ENCODE measurements at places on chromosomes 6 and 20.

GRCh38 chr6:45326698-45327417, 1.3 kb upstream of the RUNX2 start:
- no peak for DNase-seq

DNA sequence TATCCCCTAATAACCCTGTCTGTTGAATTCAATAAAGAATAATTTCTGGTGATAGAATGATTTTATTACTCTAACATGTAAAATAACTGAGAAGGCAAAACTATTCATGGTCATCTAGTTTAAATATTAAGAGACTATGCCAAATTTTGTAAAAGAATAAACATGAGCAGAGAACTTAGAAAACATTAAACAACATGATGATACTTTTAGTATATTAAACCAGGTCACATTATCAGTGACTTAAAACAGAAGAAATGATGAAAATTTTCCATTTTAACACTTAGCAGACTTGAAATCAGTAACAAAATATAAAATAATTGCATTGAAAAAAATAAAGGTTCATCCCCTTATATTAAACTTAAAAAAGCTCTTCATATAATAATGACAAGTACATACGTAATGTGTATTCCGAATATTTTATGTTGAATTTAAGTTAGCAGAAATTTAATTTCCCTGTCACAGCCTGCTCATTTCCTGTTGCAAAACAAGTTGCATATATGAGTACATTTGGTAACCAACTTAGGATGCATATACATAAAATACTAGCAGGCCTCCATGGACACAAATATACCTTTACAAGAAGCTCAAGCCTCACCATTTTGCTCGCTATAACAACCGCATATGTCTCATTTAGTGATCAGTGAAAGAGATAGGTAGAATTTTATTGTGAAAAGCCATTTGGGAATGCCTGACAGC, 40.6 kb downstream of the DTNBP1 start:
- no peak for DNase-seq

DNA sequence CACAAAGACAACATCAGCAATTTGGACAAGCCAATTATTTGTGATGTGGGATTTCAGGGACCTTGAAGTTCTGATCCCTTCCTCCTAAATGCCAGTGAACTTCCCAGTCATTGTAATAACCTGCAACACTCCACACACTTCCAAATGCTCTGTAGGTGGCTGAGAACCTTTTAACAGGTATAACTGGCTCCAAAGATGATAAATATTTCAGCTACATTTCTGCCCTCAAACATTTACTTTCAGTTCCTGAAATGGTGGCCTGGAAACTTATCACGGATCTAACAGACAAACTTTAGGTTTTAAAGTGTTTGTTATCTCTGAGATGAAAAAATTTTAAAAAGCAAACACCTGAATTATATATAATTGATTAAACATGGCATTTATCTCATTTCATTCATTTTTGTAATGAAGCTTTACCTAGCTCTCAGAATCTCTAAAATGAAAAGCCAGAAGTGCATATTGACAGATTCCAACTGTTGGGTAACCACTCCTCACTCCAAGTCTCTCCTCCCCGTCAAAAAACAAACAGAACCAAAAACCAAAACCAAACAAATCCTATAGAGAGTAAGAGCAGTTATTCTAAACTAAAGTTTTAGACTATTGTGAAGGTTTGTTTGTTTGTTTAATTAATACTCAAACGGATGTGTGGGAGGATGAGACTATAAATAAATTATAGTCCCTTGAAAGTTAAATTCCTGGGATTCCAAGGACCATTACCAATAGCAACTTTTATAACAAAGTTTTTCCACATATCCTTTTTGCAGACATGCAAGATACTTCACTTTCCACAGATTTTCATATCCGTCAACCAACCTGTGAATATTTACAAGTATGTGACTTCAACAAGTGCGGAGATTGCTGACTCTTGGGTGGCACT, 12.4 kb upstream of the KIAA0408 start:
- no peak for DNase-seq

- DNase-seq: no peak
Measured at GRCh38 chr20:33261465-33261864, 21.5 kb upstream of the BPIFB1 start.

DNA sequence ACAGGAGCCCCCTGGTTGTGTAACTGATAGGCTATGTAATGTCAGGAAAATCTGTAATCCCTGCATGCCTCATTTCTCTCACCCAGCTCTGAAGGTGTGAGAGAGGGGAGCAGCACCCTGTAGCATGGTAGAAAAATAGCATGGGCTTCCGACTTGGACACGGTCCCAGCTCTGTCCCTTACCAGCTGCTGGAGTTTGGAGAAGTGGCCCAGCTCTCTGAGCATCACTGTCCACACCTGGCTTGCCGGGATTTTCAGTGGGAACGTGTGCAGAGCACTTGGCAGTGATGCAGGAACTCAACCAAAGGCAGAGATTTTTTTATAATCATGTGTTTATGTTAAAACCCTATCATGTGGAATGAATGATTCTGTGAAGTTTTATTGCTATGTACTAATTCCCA, 34.6 kb downstream of the STK35 start:
- no peak for DNase-seq

- no peak for DNase-seq
Measured at GRCh38 chr6:161667957-161668356, 394.1 kb upstream of the AGPAT4 start.

- DNase-seq: no peak
Measured at GRCh38 chr6:84457276-84457675, 229.8 kb upstream of the CEP162 start.

GRCh38 chr20:2460752-2461424, 9.7 kb downstream of the SNRPB start:
- DNase-seq: no peak

- DNase-seq: no peak
Measured at GRCh38 chr6:64221776-64222175, 586.2 kb downstream of the PHF3 start.

- DNase-seq: no peak
Measured at GRCh38 chr6:25180630-25181349, 98.4 kb upstream of the CARMIL1 start.

- DNase-seq: peak; percentile 48
Measured at GRCh38 chr20:3935295-3935955, 46.2 kb downstream of the PANK2 start.

GRCh38 chr6:3402310-3403237, 54.3 kb downstream of the SLC22A23 start:
- DNase-seq: no peak

DNA sequence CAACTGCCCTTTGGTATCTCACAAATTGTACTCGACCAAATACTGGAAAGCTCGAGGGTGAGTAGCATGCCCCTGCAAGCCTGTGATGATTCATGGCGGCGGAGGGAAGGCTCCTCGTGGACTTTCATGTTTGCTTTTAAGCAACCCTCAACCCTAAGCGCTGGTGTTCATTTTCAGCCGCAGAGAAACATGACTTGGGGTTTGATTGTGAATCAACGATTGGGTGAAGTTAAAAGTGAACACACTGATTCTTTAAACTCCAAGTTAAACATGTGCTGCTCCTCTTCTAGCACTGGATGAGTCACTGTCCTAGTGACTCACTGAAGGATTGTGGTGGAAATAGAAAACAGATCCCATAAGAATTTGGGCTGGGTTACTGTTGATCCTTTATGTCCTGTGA, 8.3 kb downstream of the CD109 start:
- peak; percentile 96 for DNase-seq

DNA sequence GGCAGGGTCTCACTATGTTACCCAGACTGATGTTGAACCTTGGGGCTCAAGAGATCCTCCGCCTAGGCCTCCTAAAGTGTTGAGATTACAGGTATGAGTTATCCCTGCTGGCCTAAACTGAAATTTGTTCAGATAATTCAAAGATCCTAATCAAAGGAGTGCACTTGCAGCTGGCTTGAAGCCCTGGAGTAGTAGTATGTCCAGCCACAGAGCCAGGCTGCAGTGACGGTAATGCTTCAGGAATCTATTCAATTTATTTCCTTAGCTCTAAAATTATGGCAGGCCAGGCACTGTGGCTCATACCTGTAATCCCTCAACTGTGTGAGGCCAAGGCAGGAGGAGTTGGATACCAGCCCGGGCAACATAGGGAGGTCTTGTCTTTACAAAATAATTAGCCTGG, 1.4 kb upstream of the DDX43 start:
- DNase-seq: peak; percentile 38

DNA sequence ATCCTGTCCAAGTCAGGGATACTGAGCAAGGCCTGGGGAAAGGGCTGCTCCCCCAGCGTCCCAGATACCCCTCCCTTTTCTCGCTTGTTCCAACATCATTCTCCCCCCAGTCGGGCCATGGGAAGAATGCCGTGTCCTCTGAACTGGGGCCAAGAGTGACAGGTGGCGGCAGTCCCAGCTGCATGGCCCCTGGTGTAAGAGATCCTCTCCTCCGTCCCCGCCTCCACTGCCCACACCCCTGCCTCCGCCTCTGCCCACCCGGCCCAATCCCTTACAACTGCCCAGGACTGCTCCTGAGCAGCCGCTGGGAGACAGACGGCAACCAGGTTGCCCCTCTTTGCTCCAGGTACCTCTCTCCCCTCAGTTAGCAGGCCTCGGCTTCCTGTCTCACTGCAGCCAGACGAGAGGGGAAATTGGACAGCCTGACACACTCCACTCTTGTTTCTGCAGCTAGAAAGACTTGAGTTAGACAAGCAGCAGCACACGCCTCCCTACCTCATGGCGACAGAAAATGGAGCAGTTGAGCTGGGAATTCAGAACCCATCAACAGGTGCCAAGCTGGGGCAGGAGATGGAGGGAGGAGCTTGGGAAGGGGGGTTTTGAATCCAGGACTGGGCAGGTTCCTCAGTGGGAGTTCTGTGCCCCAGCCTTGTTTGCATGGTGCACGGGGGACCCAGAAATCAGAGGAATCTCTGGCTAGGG, at the start of gene MYLK2:
TSS of gene MYLK2 (plus strand) at position 274 of the 702 bp plus-strand sequence. CDS start at position 499, 225 bp downstream.
- DNase-seq: no peak

- no peak for DNase-seq
Measured at GRCh38 chr6:4225161-4225872, 89.9 kb upstream of the ECI2 start.

DNA sequence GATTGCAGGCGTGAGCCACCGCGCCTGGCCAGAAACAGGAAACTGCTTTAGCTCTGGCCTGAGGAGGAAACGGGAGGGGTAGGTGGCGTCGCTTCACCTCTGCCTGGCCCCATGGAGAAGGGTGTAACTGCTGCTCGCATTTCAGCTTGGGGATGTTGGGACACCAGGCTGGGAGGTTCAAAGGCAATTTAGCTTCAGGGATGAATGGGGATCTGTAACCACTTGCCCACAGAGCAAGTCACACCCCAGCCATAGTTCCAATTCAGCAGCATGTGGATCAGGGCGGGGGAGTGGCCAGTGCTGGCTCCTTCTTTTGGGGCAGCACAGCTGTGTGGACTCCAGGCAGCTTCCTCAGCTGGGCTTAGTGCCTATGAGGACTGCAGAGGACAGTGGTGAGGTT, 34.8 kb upstream of the NUP153 start:
- no peak for DNase-seq

GRCh38 chr20:54385746-54386145, 89.6 kb upstream of the DOK5 start:
- no peak for DNase-seq

GRCh38 chr20:37640600-37641561, 52.9 kb upstream of the CTNNBL1 start:
- DNase-seq: no peak

DNA sequence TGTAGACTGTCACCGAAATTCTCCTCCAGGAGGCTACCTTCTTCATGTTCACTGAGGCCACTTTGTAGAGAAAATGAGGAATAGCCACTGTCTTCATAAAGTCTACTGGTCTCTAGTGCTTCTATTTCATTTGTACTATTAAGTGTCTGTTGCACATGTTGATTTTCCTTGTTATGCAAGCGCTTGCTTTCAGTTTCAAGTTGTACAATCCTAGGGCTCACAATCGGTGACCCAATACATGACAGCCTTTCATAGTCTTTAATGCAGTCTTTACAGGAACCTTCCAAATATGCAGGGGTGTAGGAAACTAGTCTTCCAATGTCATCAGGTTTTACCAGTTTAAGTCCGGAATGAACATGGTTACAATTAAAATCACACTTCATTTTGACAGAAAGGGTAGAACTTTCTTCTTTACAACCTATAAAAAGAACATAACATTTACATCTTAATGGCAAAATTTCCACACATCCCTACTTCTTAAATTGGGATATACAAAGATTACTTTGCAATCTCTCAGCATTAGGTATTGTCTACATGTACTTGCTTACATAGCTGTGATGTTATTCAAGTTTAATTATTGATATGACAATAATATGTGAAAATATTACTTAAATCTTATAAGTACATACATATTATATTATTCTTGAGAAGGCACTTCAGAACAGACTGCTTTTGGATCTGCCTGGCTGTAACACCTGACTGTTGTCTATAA, 7.5 kb downstream of the FBXO5 start:
- DNase-seq: no peak

GRCh38 chr6:111753573-111753972, 119.7 kb downstream of the FYN start:
- DNase-seq: no peak

DNA sequence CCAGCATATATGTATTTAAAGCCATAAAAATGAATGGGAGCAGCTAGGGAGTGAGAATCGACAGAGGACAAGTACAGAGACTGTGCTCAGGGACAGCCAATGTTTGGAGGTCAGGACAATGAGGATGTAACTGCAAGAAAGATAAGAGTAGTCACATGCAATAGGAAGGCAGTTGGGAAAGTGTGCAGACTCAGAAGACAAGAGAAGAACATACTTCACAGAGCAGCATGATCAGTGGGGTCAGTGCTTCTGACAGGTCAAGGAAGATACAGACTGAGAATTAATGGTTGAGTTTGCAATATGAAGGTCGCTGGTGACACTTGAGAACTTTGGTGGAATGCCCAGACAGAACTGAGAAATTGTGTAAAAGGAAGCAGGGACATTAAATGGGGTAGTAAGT, 25.1 kb downstream of the PLAGL1 start:
- DNase-seq: no peak

GRCh38 chr6:2852921-2853322, 11.3 kb upstream of the SERPINB1 start:
- no peak for DNase-seq

DNA sequence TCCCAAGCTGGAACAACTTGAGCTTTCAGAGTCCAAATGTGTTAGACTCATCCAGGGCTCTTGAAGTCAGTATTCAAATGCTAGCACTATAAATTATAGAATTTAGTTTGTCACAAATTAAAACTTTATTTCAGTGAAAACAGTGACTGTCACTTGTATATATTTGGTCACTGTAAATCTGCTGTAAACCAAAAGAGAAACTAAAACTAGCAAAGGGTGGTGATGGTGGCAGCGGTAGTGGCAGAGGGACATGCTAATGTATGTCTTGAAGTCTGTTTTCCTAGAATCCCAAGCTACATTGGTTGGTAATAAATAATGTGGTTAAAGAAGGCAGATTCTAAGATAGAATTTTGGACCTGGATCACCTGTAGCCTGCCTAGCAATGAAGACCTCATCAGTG, 140.4 kb upstream of the CENPW start:
- no peak for DNase-seq

GRCh38 chr6:84606860-84607259, 157.5 kb downstream of the TBX18 start:
- DNase-seq: no peak

DNA sequence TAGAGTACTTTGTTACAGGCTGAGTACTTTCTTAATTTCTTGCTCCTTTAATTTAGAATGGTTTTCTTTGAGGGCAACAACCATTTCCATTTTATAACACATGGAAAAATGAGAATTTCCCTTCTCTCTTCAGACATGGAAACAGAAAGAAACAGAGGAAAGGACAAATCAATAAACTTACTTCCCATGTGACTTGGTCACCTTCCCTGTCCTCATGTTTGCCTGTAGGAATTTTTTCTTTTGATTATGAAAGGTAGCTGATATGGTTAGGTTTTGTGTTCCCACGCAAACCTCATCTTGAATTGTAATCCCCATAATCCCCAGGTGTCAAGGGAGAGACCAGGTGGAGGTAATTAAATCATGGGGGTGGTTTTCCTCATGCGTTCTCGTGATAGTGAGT, 169.7 kb downstream of the PHF3 start:
- no peak for DNase-seq

Measured in HFFc6 (cell line).